Fibroblast of the aortic adventitia (primary cell): ENCODE measurements at places on chromosomes 4 and X.

- DNase-seq: no peak
Measured at GRCh38 chr4:4315461-4316149, 25.6 kb downstream of the ZBTB49 start.

DNA sequence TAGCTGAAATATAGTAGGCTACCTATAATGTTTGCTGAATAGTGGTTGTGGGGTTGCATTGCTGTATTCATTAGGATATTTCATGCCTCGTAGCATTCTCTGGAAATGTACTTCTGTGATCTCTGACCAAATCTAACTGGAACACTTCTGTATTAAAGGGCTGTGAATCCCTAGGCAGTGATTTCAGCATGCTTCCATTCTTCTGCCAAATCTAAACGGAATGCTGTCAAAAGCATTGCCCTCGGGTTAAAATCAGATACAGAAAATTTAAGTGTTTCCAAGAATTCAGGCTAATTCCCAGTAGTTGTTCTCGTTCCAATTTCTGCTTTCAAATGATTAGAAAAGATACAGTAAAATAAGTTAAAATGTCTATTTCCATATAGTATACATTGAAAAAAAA is 1847.5 kb upstream of the IGFBP7 start:
- no peak for DNase-seq

DNA sequence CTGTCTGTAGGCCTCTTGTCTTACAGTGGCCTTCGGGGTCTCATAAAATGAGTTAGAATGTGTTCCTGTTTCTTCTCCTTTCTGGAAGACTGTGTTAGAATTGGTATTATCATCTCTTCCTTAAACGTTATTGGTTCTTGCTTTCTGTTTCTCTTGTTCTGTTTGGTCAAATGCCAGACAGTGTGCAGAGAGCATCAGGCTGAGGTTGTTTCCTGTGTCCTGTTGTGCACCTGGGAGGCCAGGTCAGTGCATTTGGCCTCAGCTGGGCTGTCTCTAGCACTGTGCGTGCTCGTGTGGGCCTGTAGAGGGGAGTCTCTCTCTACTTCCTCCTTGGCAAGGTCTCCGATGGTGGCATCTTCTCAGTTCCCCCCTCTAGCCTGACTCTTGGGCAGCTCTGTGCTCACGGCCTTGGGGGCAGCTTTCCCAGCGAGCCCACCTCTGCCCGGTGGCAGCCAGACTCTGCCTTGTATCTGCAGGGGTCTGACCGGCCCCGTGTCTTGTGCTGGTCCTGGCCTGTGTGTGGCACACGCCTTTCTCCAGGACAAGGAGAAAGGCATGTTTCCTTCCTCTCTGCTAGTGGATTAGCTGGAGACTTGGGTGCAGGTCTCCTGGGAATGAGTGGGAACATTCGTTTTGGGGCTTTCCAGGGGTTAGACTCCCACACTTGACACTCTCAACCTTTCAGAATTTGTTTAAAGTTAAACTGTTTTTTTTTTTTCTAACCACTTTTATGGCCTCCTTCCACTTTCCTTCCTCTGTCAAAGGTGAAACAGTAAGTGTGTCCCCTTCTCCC is 62.3 kb downstream of the FAM193A start:
- no peak for DNase-seq

GRCh38 chr4:61782133-61782532 is 582.0 kb downstream of the ADGRL3 start:
- no peak for DNase-seq

- DNase-seq: peak; percentile 63
Measured at GRCh38 chr4:54318904-54319303, 89.8 kb downstream of the PDGFRA start.

GRCh38 chrX:115322375-115322774 is 32.9 kb downstream of the LUZP4 start:
- no peak for DNase-seq

DNA sequence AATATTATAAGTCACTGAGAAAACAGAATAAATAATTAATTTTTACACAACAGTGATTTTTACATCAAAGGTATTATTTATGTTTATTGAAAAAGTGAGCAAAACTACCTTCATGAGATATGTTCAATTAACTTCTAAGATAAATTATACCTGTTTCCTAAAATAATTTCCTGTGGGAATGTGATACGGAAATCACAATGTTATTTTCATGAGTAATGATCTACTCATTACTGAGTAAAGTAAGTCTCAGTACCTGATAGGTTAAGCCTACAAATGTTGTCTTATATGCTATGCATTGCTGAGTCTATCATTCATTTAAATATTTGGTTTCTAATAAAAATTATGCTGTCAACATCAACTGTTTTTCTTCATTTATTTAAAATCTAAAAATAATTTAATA is 324.0 kb downstream of the STPG2 start:
- no peak for DNase-seq

- no peak for DNase-seq
Measured at GRCh38 chrX:9749146-9749692, 16.4 kb downstream of the GPR143 start.
